ENCODE measurements at places on chromosomes 1 and 21.

DNA sequence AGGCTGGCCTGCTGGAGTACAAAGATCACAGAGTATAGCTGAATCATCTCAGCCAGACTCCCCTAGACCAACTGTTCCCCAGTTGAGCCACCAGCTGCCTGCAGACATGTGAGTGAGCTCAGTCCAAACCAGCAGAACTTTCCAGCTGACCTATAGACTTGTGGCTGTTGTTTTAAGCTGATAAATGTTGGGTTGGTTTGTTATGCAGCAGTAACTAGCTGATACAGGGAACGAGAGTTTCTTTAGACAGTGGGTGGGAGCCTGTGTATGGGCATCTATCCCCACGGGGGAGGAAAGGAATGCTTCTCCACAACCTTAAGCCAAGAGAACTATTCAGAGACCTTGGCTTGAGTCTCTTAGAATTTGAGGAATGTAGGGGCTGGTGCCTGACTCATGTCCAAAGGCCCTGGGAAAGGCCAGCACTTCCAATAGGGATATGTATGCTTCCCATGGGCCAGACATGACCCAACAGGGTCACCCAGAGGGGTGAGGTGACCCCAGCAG, 30.1 kb downstream of the SLC1A7 start:
- no peak for DNase-seq

- no peak for DNase-seq
Measured at GRCh38 chr1:156464335-156464734, 36.2 kb downstream of the MEF2D start.

- no peak for DNase-seq
Measured at GRCh38 chr21:38993561-38993960, 187.8 kb downstream of the ETS2 start.

- no peak for DNase-seq
Measured at GRCh38 chr1:4328402-4329071, 325.9 kb upstream of the AJAP1 start.

GRCh38 chr21:33821503-33822322, 93.9 kb downstream of the ATP5PO start:
- no peak for DNase-seq

DNA sequence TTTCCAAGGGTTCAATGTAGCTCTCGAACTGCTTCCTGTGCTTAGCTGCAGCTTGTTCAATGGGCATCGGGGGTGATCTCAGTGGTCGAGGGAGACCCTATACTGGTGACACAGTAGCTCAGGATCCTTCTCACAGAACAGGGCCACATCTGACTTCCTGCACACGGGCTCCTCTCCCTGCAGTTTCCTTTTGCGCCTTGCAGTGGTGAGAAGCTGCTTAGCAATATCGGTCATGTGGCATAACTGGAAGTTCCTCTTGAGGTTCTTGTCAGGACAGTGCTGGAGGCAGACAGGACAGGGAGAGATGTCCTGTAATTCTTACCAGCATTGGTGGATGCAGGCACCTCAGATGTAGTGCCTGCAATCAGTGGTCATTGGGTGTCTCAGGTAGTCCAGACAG, 140.5 kb upstream of the MAP1LC3C start:
- DNase-seq = no peak

DNA sequence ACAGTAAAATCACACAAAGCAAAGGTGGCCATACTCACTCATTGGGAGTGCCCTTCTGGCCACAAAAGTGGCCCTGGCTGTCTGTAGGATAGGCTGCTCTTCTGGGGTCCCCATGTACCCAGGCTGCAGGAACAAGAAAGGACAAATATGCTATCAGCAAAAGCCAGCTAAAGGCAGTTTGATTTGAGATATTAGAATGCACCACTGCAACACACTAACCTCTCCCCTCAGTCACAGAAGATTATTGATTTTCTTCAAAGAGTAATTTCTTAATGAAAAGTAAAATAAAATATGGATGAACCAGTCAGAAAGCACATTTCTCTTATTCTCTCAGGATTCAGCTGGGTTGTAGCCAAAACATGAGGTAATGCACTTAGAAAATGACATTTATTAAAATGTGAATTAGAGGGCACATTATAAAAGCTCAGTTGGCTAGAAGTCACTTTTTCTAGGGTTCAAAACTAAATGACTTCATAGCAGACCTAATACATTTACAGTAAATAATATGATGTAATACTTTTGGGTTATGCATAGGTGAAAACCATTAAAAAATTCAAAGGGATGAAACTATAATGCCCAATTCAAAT, 140.8 kb downstream of the LHX8 start:
- no peak for DNase-seq

GRCh38 chr1:95146637-95147036, 29.5 kb downstream of the TLCD4 start:
- DNase-seq = no peak

- DNase-seq = no peak
Measured at GRCh38 chr1:19512545-19512944, 27.2 kb upstream of the CAPZB start.

DNA sequence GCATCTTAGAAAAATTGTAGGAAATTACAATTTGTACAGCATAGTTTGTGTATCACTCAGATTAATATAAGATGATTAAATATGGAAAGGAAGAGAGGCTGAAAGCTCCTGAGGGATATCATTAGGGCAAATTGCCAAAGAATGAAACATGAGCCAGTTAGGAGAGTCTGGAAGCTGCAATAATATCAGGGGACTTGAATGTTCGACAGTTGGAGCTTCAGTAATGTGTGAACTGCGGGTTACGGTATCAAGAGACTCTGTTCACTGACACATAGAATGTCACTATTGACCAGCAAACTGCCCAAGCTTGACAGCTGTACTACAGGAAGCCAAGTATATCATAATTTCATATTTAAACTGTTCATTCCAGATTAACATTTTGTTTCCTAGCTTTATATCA, 157.2 kb downstream of the DENND1B start:
- DNase-seq = no peak
